ENCODE measurements at places on chromosomes 11 and 22.

- DNase-seq: no peak
Measured at GRCh38 chr11:73916435-73916834, 34.4 kb upstream of the DNAJB13 start.

- no peak for DNase-seq
Measured at GRCh38 chr11:26608507-26609146, 36.6 kb upstream of the MUC15 start.

DNA sequence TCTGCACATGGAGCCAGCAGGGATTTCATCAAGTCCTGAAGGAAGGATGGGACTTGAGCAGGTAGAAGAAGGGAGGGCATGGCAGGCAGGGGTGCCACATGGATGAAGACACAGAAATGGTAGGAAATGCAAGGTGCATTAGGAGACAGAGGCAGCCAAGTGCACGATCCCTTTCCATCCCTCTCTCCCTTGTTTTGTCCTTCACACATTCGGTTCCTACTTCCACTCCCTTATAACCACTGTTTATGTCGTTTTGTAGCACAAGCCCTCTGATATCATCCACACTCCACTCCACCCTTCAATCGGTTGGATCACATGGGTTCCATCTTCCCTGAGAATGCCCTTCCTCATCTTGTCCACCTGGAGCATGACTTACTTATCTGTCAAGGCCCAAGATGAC lies 35.2 kb downstream of the IFT27 start:
- DNase-seq: no peak

DNA sequence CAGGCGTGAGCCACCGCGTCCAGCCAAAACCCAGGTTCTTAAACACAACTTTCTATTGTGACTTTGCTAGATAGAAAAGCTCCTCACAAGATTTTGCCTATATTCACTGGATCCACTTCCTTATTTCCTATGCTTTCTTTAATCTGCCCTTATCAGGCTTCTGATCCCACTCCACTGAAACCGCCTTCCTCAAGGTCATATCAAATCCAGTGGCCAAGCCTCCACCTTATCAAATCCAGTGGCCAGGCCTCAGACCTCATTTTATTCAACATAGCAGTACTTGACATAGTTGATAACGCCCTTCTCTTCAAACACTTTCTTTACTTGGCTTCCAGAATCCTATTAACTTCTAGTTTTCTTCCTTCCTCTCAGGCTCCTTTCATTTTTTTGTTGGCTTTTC lies 29.5 kb downstream of the DIXDC1 start:
- no peak for DNase-seq

DNA sequence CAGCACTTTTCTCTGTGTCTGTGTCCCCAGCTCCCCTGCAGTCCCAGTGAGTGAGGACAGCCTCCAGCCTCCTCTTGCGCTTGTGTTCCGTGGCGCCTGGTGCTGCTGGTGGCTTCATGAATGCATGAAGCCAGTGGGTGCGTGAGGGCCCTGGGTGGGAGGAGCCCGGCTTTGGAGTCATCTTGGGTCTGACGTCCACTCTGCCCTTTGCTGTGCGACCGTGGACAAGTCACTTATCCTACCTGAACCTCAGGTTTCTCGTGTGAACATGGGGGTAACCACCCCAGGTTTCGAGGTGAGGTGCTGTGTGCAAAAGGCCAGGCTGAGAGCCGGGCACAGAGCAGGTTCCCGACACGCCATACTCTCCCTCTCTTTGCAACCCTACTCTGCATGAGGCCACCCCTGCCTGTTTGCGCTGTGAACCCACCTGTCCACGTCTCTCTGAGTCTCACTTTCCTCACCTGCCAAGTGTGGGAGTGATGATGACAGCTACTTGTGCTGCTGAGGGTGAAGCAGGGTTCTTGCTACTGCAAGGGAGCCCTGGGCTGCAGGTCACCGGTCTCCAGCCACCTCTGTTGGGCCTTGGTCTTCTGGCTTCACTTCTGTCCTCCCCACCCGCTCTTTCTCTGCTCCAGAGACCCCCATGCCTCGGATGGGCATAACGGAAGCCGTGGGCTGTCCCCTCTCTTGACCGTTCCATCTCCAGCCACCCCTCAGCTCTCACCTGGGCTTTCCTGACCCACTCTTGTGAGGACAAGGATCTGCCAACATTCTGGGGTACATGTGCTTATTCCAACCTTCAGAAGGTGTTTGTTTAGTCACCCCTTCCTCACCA lies 537.6 kb downstream of the TBC1D22A start:
- DNase-seq: no peak

DNA sequence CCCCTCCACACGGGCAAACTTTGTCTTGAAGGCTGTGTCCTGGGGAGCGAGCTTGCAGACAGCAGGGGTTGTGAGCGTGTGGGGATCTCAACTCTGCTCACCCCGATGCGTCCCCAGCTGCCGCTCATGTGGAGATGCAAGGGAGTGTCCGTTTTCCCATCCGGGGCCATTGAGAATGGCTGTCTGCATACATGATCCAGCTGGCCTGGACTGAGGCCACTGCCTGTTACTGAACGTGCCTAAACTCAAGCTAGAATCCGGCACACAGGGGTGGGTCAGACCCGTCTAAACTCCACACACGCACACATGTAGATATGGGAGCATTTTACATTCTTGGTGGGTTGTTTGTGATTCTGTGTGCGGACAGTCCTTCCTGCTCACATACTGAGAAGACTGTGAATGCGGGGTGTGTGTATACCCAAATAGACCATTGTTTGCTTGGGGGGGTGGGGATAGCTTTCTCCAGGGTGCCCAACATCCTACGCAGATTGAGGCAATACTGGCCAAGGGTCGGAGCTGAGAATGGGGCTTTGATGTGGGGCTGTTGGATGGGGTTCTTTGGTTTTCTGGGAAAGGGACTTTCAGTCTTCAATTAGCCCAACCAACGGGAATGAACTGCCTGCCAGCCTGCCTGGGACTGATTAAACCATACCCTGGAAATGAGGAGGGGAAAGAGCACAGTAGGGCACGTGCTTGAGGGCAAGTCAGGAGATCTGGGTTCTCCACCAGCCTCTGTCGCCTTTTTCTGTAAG lies 60.4 kb downstream of the ST3GAL4 start:
- no peak for DNase-seq

GRCh38 chr11:120657306-120658070 lies 145.9 kb downstream of the GRIK4 start:
- no peak for DNase-seq

GRCh38 chr11:15038963-15039362 lies 34.4 kb upstream of the CALCB start:
- DNase-seq: no peak

- DNase-seq: no peak
Measured at GRCh38 chr11:83441171-83441570, 155.0 kb upstream of the CCDC90B start.

GRCh38 chr11:57500515-57500914 lies 15.0 kb downstream of the SLC43A1 start:
- no peak for DNase-seq
